Activated CD4-positive, alpha-beta T cell treated with anti-CD3 and anti-CD28 coated beads, Interleukin-2, amount 50 U/mL, for 48 hours (primary cell): ENCODE measurements at places on chromosomes 4 and X.

DNA sequence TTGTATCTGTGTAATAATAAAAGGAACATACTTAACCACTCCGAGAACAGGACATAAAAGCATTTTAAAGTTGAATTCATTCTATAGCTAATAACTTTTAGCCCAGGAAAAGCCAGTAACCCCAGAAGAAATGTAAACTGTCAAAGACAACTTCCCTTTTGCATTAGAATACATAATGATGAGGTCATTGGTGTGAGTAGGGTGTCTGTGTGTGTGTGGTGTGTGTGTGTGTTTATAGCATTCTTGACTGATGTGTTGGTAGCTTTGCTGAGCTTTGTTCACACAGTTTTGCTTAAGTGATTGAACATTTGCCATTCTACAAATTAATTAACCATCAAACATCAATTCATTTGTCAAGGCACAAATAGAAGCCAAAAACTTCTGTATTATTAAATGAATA, 559.6 kb downstream of the ARAP2 start:
- DNase-seq: no peak

DNA sequence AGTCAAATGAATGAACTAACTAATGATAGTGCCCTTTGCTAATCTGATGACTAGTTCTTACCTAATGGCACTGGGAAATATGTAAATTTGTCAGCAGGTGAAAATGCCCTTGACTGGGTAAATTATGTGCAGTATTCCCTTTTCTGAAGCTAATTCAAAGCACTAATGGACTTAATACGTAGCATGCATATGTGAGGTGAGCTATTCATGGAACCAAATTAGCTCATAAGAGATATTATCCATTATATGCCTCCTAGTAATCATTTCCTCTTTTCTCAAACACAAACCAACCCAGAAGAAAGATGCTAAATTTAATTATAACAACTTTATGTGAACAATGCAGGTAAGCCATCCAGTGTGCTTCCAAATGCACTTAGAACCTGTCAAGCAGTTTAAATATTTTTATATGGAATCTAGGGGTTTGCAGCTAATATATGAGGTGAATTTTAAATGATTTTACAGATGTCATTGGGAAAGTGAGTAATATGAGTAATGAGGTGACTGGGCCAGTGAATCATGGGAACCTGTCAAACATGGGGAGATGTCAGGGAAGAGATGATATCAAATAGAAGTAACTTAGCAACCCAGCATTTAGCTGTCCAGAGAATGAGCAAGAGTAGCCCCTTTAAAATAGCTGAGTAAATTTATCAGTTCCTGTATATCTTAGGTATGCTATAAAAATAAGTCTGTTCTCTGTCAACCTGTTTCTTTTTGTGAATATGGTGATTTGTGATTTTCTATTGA, 315.0 kb downstream of the AFF2 start:
- no peak for DNase-seq

GRCh38 chr4:109645874-109646710, 57.2 kb downstream of the CASP6 start:
- DNase-seq: no peak

DNA sequence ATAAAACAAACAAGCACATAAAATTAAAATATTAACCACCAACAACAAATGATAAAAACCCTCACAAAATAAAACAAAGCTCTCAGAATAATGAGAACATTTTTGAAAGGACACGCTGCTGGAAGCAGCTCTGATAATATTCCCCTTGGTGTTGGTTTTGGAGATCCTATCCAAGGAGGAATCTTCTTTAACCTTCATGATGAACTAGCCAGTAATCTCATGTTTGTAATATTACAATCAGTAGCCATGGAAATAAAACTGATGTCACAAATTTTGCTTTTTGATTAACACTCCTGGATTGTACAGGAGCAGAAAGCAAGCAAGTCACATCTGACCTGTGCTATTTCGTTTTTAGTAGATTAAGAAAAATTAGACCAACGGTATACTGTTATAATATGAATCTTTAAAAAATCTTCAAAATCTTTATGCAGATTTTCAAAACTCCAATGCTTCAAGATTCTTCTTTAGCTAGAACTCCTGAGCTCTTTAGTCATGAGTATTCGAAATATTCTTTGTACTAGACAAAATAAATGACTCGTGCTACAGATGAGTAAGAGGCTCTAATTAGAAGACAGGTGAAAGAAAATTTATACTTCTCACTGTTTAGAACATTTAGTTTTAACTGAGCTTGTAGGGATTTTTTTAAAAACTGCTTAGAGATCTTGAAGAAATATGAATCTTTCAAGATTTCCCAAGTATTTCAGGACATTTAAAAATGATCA, 154.1 kb downstream of the RASL11B start:
- no peak for DNase-seq
